ENCODE measurements at places on chromosomes 5 and 9.

DNA sequence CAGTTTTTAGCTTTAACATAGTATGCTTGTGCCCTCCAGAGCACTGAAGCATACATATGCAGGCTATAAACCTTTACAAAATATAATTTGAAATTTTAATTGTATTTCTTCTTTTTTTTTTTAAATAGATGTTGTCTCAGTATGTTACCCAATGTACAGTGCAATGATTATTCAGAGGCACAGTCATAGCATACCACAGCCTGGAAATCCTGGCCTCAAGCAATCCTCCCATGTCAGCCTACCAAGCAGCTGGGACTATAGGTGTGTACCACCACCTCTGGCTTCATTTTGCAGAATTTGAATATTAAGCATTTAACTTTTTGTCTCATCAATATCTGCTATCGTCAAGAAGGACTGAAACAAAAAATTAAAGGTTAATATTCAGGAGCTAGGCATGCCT, 16.9 kb upstream of the ZNF782 start:
- no peak for DNase-seq

GRCh38 chr5:171478946-171479775, 59.7 kb downstream of the FGF18 start:
- DNase-seq: no peak

DNA sequence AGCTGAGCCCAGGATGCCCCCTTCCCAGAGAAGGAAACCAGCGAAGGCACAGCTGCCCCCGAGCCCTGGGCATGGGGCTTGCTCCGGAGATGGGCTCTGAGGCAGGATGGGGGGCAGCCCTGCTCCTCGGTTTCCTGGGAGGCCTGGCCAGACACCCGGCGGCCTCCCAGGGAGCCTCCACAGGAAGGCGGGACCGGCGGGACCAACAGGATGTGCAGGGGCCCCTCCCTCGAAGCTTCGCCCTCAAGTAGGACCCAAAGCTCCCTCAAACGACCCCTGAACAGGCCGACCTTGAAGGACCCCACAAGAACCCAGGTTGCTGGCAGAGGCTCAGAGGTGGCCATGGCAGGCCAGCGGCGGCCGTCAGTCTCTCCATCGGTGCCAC, 11.7 kb downstream of the EXD3 start:
- DNase-seq: no peak

GRCh38 chr9:33379666-33380389, 22.5 kb downstream of the AQP7 start:
- no peak for DNase-seq

GRCh38 chr9:82091610-82092009, 103.0 kb downstream of the SPATA31D1 start:
- no peak for DNase-seq

DNA sequence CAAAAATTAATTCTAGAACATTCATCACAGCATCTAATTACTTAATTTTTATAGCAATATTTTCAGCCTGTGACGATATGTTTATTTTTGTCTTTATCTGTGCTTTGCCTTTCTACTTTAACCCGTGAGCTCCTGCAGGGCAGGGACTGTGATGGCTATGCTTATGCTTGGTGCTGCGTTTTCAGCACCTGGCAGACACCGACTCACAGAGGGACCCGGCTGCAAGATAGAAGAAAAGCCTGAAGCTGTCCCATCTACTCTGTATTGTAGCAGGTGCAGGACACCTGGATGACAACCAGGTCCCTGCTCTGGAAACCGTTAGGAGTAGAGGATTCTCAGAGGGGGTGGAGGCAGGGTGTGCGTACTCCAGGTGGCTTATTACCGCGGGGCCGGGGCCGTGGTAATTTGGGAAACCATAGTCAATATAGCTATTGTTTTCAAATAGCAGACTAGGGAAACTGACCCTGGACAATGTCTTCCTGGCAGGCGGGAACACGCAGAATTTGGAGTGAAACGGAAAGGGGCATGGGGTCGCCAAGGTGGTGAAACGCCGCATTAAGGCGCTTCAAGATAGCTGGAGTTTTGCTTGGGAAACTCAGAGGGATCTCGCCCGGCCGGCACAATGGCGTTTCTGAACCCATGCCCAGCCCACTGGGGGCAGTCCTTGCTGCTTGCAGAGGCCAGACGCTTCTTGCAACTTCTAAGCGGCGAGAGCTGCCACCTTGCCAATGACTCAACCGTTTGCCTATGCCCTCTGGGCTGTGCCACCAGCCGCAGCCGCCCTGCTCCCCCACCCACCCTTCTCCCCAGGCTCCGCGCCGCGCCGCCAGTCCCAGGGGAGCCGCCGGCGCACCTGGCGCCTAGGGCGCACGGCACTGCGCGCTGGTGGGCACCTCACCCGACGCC, 140.1 kb upstream of the PALM2AKAP2 start:
- DNase-seq: no peak

DNA sequence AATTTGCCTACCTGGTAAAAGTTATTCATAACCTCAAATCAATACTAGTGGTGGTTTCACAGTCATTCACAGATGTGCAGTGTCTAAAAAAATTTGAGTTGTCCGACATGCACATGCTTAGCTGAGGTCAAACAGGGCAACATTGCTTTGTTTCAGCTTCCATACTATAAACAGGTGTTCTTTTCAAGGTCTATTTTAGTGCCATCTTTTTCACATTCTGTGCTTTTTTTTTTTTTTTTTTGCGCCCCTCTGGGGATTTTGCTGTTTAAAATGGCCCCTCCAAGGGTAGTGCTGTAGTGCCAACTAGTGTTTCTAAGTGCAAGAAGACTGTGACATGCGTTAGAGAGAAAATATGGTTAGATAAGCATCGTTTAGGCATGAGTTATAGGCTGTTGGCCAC, 14.5 kb downstream of the PHAX start:
- DNase-seq: no peak

- no peak for DNase-seq
Measured at GRCh38 chr5:163964671-163965070, 459.3 kb downstream of the MAT2B start.

DNA sequence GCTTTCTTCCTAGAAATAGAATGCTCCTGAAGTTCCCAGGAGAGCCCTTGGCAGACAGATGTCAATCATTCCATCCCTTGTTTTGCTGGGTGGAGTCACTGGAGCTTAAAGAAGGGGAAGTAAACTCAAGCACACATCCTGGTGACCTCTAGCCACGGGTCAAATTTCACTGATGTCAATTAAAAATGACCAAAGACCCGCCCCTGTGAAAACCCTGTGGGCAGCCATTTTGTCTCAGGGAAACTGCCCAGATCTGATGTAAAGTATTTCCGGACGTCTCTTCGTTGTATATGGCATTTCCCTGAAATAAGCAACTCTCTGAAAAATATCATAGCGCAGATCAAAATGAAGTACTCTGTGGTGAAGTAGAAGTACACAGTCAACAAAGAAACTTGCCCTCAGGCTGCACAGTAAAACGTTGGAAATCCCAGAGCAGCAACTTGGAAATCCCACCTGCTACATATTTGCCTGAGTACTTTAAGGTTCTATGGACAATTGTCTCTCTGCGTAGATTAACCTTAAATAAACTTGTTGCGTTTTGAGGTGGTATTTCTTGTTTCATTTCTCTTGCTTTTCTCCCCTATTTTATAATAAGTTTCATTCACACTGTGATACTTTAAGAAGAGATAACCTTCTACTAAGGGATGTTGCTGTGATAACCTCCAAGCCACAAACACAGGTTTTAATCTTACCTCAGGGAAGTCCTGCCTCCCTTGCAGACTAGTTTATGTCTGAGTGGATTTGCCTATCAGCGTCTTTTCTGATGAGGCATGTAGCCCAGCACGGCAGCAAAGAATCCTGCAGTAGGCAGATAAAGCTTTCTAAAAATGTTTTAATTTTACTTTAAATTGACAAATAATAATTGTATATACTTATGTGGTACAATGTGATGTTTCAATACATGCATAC, 60.9 kb upstream of the PIP5K1B start:
- DNase-seq: no peak

- no peak for DNase-seq
Measured at GRCh38 chr9:4192450-4192849, 107.4 kb downstream of the GLIS3 start.

- no peak for DNase-seq
Measured at GRCh38 chr5:86807046-86808031, 189.6 kb downstream of the COX7C start.

GRCh38 chr9:5593904-5594303, 35.0 kb upstream of the RIC1 start:
- no peak for DNase-seq

DNA sequence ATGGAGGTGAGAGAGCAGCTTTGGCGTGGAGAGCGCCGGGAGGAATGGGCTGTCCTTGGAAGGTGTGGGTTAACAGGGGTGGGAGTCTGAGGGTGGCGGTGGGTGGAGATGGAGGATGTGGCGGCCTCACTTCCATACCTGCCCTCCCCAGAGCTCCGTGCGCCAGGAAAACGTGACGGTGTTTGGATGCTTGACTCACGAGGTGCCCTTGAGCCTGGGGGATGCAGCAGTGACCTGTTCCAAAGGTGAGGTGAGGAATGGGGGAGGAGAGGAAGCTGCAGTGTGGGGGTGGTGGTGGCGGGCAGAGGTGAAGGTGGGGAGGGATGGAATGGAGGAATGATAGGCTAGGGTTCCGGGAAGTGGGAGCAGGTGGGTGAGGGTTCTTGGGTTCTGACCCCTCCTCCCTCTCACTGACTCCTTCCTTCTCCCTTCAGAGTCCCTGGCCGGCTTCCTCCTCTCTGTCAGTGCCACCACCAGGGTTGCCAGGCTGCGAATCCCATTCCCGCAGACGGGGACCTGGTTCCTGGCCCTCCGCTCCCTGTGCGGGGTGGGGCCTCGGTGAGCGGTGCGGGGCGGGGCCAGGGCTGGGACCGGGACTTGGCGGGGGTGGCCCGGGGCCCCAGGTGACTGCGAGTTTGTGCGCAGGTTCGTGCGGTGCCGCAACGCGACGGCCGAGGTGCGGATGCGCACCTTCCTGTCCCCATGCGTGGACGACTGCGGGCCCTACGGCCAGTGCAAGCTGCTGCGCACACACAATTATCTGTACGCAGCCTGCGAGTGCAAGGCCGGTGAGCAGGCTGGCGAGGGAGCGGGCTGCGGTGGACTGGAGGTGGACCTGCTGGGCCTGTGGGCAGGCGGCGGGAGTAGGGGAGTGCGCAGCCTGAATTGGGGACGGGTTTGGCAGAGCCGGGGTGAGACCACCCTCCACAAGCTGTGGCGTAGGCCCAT, 17.1 kb downstream of the TMEM8B start:
- no peak for DNase-seq

- DNase-seq: no peak
Measured at GRCh38 chr9:693201-694091, 148.1 kb upstream of the DMRT1 start.

GRCh38 chr5:159453209-159453608, 122.9 kb upstream of the IL12B start:
- no peak for DNase-seq

DNA sequence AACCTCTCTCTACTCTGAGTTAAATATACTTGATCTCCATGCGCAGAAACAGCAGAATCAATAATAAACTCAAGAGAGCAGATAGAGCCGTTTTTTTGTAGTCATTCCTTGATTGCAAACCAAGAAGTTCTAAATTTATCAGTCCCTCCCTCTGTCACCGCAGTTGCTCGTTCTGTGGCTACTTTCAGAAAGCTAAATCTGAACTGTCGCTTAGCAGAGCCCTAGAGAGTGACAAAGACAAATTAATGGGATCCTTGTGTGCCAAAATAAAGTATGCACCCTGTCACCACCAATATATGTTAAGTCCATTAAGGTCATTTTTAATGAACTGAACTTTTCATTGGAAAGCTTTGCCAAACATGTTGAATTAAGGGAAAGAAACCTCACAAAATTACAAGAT, 218.3 kb downstream of the ADAMTSL1 start:
- DNase-seq: no peak

GRCh38 chr9:27209034-27209433, 87.9 kb downstream of the EQTN start:
- DNase-seq: no peak

DNA sequence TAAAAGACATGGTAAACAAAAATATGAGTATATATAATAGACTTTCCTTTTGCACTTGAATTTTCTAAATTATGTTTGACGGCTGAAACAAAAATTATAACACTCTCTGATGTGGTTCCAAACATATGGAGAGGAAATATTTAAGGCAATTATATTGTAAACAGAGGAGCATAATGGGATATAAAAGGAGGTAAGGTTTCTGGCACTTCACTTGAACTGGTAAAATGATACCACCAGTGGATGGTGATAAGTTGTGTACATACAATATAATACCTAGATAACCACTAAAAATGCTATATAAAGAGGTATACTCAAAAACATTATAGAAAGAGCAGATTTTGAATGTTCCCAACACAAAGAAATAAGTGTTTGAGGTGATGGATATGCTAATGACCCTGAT, 192.9 kb upstream of the RAD23B start:
- no peak for DNase-seq

DNA sequence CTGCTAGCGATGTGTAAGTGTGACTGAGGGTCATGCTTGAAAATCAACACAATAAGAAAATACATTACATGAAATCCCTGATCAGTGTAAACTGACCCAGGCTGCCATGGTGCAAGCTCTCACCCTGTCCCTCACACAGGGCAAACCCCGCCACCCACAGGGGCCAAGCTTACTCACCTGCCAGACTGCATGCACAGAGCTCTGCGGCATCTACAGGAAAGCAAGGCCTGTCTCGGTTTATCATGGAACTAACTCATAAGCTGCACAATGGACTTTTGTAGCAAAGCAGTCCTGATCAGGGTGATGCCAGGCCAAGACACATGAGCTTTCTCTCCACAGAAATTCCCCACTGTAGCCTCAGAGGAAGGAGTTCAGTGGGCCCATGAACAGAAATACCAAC, 9.7 kb downstream of the IPPK start:
- DNase-seq: no peak

GRCh38 chr5:18032744-18033143, 398.5 kb downstream of the TAF11L14 start:
- no peak for DNase-seq

DNA sequence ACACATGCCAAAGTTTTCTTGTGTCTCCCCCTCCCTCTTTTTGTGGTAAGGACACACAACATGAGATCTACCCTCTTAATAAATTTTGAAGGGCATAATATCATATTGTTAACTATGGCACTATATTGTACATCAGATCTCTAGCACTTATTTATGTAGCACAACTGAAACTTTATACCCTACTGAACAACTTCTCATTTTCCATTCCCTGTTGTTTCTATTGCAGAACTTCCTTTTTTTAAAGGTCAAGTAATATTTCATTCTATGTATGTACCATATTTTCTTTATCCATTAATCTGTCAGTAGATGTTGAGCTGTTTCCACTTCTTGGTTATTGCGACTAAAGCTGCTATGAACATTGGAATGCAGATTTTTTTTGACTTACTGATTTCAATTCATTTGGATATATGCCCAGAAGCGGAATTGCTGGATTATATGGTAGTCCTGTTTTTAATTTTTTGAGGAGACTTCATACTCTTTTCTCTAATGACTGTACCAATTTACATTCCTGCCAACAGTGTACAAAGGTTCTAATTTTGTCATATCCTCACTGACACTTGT, 305.3 kb downstream of the PRR16 start:
- DNase-seq: no peak

GRCh38 chr5:77971776-77972468, 195.8 kb upstream of the TBCA start:
- DNase-seq: no peak

GRCh38 chr5:102554082-102554481, 55.3 kb upstream of the SLCO6A1 start:
- DNase-seq: no peak

All from NK-92 treated with Interleukin-12 subunit alpha and Interleukin-12 subunit beta, amount 100 ng/mL, for 24 hours (cell line).